ENCODE measurements at places on chromosomes 7 and 10. TPM values are rescaled to one million over a fixed set of nuclear protein-coding genes. Genes with fewer than 3 reads are reported as not detected.

Gene MINDY4
- 1.1 TPM for total RNA-seq

Gene PLPP4
- total RNA-seq, result 0.13 TPM

Gene NPSR1
- not detected for total RNA-seq

Gene HHEX
- total RNA-seq, result 0.38 TPM

All from bronchial epithelial cell (primary cell).